Stimulated activated CD4-positive, alpha-beta T cell treated with anti-CD3 and anti-CD28 coated beads, Interleukin-1b, Interleukin-23, amount 100 ng/mL, for 1 hour (primary cell): ENCODE measurements at places on chromosomes 12 and 14.

- DNase-seq, result no peak
Observed at GRCh38 chr14:75711105-75711795, 50.2 kb downstream of the TTLL5 start.

DNA sequence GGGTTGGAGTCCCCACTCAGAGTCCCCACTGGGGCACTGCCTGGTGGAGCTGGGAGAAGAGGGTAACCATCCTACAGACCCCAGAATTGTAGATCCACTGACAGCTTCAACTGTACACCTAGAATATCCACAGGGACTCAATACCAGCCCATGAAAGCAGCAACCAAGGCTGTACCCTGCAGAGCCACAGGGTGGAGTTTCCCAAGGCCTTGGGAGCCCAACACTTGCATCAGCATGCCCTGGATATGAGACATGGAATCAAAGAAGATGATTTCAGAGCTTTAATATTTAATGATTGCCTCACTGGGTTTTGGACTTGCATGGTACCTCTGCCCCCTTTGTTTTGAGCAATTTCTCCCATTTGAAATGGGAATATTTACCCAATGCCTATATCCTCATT, 80.4 kb downstream of the RASSF9 start:
- DNase-seq, result no peak

DNA sequence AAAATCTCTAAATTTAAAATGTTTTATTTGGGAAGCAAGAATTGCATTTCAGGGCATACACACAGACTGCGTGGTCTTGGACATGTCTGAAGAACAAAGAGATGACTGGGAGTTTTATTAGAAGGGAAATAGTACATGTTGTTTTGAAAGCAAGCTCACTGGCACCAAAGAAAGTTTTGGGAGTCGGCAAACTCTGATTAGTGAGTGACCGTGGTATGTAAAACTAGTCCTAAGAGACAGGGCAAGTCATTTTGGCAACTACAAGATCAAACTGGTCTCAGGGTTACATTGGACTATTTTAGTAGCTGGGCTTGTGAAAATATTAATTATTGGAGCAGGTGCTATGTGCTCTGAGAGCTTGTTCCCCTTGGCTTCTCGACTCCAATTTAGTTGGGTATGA, 14.9 kb downstream of the TMEM116 start:
- DNase-seq, result no peak

- DNase-seq, result no peak
Observed at GRCh38 chr14:96635850-96636249, 133.7 kb downstream of the PAPOLA start.

DNA sequence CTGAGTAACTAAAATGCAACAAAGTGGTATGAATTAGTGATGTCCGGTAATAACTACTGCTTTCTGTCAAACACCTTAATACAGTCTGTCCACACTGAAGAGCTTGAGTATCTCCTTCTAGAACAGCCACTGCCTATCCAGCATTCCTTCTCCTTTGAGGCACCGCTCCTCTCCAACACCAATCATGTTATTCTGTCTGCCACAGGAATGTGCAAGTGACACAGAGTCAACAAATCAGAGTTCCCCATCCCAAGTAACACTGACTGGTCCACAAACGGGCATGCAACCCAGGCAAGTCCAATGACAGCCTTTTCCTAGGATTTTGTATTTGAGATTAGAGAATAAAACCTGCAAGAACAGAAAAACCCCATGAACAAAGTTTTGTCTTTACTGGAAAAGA, 3.8 kb downstream of the GXYLT1 start:
- DNase-seq, result no peak

DNA sequence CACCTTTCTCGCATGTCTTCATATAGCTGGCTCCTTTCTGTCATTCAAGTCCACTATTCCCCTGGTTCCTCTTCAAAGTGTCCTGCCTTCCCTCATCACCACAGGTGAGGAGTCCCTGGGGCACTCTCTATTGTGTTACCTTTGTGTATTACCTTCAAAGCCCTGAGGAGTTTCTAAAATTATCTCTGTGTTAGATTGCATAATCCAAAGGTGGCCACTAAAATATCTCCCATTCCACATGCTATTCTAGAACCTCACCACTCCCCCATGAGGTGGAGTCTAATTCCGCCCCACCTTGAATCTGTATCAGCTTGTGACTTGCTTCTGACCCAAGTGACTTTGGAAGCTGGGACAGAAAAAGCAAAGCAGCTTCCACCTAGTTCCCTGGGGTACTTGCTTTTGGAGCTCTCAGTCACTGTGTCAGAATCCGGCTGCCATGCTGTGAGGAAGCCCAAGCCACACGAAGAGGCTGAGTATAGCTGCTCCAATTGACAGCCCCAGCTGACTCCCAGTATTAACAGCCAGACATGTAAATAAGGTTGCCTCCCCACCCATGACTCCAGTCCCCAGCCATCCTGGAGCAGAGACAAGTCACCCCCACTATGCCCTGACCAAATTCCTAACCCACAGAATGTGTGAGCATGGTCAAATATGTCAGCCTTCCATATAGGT, 6.8 kb downstream of the HRK start:
- no peak for DNase-seq

DNA sequence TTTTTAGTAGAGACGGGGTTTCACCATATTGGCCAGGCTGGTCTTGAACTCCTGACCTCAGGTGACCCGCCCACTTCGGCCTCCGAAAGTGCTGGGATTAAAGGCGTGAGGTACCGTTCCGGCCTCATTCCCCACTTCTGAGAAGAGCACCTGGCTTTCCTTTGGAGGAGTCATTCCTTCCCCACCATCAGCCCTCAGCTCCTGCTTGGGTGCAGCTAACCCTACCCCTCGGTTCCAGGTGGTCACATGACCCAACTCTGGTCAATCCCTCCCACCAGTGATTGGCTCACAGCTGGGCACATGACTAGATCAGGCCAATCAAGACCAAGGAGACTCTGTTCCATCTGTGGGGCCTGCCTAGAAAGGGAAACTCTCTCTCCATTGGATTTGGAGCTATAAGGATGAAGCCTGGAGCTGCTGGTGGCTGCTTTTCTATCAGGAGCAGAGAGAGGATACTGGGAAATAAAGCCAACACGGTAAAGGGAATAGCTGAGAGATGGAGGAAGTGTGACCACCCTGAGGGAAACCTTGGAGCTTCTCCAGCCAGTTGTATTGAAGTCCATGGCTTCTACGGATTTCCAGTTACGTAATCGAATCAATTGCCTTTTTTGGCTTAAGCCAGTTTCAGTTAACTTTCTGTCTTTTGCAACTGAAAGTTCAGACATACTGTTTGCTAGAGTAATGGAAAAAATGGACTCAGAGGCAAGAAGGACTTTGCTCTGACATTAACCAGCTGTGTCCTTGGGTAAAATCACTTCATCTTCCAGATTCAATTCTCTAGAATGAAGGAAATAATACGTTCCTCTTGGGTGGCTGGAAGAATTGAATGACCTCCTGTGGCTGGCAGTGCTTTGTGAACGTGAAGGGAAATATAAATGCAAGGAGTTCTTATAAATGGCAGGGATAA, 19.7 kb upstream of the IFT81 start:
- no peak for DNase-seq

GRCh38 chr14:76908834-76909233, 82.6 kb downstream of the LRRC74A start:
- DNase-seq, result no peak

GRCh38 chr12:77485961-77486854, 344.5 kb upstream of the NAV3 start:
- DNase-seq, result no peak

DNA sequence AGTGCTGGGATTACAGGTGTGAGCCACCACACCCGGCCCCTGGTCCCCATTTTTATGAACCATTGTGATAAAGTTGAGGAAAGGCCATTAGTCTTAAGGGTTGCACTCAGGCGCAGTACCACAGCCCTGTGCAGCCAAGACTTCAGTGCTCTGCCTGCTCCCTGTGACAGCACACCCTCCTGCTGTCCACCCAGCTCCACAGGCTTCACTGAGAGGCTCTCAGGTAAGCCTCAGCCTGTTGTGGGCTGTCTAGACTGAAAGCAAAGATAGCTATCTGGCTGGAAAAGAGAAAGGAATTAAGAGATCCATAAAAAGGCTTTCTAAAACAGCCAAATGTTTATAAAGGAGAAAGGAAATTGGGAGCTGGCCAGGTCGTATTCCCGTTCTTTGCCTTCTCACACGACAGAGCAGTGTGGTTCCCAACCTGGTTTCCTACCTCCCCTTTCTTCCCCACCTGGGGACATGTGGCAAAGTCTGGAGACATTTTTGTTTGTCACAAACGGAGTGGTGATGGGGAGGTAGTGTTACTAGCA, 19.1 kb upstream of the DNM1L start:
- no peak for DNase-seq

- no peak for DNase-seq
Observed at GRCh38 chr12:52044292-52044983, 6.8 kb upstream of the NR4A1 start.

- DNase-seq, result no peak
Observed at GRCh38 chr12:122749569-122750332, 2.9 kb upstream of the DENR start.

- DNase-seq, result no peak
Observed at GRCh38 chr14:83129496-83129895, 1595.8 kb upstream of the SEL1L start.

- DNase-seq, result no peak
Observed at GRCh38 chr14:38727731-38728130, 375.3 kb downstream of the SEC23A start.

GRCh38 chr14:79758985-79759384, 452.3 kb downstream of the DIO2 start:
- no peak for DNase-seq

- DNase-seq, result no peak
Observed at GRCh38 chr14:32211068-32211404, 8.0 kb upstream of the RNU6-8 start.

GRCh38 chr12:2099595-2099994, 46.8 kb downstream of the CACNA1C start:
- DNase-seq, result no peak

DNA sequence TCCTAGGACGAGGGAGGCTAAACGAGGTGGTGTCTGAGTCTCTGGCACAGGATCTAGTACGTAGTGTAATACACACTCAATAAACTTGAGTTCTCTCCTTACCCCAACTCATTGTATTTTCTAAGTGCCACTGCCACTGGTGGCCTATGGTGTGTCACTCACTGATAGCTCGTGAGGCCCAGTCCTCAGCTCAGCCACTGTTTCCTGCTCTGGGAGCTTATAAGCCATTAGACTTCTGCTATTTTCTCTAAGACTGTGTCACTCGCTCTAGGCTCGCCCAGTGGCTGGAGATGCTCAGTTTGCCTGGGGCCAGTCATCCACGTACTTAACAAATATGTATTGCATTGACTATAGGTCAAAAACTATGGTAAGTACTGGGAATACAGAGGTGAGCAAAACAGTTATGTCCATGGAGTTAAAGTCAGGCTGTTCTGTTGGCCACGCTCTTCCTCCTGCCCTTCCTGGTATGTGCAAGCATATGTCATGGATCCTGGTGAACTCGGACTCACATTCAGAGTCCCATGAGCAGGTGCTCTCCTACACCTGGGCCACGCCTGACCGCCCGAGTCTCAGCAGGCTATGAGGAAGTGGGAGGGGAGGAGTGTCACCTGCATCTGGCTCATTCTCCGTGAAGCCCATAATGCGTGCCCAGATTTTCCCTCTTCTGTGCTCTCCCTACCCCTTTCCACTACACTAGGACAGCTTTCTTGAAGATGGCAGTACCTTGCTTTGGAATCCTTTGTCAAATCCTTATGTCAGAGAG, 41.6 kb downstream of the DEGS2 start:
- no peak for DNase-seq

DNA sequence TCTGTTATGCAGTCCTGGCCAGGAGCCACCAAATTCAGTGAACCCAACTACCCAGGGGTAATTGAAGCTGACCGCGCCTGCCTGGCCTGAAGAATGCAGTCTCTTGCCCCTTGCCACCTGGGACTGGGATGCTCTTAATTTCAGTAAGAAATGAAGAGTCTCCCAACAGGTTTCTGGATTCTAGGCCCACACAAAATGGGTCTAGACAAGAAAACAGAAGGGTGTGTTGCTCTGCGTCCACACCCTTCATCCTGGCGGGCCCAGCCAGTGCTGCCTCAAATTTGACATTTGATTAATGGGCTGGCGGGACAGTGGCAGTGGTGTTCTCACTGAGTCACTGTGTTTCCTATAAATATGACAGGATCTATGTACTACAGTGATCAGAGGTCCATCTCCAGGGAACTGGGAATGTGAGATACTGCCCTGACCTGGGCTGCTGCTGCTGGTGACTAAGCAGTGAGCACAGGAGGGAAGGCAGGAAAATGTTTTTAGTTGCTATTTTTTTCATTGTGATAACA, 6.5 kb downstream of the TMEM253 start:
- no peak for DNase-seq

- no peak for DNase-seq
Observed at GRCh38 chr12:110860833-110861296, 14.1 kb downstream of the CCDC63 start.

GRCh38 chr12:55847033-55847432, 4.3 kb upstream of the MMP19 start:
- DNase-seq, result no peak

DNA sequence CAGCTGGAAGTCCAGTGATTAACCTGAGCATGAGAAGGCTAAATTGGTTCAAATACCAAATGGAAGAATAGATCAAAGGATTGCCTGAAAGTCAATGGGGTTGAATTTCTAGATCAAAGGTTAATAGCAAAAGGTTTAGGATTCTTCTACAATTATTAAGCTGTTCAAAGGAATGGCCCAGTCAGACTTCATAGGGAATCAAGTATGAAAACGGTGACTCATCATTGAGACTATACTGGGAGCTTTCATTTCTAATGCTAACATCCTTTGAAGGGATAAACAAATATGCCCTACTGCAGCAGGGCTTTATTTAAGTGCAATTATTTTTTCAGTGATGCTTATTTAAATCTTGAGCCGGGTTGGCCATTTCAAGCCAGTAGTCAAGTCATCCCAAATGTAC, 152.8 kb downstream of the RIMBP2 start:
- no peak for DNase-seq

- DNase-seq, result no peak
Observed at GRCh38 chr12:7369274-7369729, 65.4 kb downstream of the ACSM4 start.

- no peak for DNase-seq
Observed at GRCh38 chr14:101109347-101109638, 205.8 kb upstream of the RTL1 start.

GRCh38 chr12:64318605-64319004, 72.0 kb downstream of the C12orf56 start:
- no peak for DNase-seq

DNA sequence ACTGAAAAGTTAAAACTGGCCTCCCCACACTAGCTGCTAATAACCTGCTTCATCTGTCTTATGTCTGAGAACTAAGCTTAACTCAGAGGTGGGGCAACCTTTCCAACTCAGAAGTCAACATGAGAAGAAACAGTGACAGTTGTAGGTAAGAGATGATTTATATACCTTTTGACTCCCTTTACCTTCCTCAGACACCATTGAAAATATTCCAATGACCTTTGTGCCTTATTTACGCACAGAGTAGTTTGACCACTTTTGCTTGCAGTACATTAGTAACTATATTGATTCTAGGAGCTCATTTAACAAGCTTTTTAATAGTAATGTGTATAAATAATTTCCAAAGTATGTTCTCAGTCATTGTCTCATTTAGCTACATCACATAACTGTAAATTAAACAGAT, 77.6 kb downstream of the ALX1 start:
- DNase-seq, result no peak
